ENCODE measurements at places on chromosomes 1 and 21.

DNA sequence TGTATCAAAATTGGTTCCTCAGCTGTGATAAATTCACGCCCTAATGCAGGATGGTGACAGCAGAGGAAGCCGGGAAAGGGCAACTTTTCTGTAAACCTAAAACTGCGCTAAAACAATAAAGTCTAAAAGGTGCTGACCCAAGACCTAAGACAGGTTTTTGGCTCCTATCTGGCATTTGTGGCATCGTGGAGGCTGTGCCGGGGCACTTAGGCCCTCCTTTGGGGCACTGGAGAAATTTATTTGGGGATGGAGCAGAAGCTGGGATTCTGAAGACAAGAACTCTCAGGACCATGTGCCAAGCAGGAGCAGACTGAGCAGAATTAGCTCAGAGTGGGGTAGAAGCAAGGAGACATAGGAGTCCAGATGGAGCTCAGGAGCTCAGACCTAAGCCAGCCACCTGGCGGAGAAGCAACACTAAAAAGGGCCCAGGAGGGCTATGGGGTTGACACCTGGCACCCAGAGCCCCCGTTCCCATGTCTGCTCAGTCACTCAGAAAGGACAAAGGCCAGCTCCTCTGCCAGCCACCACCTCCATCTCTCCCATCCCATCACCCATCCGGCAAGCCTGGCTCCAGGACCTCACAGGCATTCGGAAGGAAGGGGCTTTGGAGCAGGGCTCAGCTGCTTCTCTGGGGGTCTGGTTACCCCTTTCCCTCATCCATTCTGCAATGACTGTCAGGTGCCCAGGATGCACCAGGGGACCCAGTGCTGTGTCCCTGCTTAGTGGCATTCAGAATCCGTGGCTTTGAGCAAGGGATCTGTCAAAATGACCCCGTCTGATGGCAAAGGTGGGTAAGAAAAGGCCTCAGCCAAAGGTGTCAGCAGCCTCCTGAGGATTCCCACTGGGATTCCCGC lies 347.7 kb downstream of the NPHP4 start:
- DNase-seq: no peak

DNA sequence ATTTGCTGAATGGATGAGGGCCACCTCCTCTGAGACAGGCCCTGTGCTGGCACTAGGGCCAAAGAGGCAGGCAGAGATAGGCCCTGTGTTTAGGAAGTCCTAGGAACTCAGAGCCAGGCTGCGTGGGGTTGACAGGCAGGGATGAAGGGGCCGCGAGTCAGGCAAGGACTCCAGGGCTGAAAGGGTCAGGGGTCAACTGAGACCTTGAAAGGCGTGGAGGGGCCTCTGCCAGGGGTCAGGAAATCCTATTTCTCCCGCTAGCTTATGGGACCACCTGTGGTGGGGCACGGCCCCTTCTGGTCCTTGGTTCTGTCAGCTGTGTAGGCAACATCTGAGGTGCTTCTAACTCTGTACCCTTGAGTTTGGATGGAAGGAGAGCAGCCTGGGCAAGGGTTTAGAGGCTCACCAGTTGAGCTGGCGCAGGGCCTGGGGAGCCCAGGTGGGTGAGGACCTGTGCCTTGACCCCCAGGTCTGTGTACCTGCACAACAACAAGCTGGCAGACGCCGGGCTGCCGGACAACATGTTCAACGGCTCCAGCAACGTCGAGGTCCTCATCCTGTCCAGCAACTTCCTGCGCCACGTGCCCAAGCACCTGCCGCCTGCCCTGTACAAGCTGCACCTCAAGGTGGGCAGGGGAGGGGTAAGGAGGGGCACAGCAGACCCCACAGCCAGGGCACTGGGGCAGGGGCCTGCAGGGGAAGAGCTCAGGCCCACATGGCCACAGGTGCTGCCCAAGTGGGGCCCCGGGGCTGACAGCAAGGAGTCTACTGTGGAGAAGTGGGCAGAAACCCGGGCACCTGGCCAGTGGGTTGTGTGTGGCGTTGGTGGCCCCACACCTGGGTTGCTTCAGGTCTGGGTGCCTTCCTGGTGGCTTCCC lies 14.9 kb downstream of the PODN start:
- no peak for DNase-seq

- DNase-seq: no peak
Observed at GRCh38 chr1:215599418-215600074, 32.4 kb downstream of the KCTD3 start.

DNA sequence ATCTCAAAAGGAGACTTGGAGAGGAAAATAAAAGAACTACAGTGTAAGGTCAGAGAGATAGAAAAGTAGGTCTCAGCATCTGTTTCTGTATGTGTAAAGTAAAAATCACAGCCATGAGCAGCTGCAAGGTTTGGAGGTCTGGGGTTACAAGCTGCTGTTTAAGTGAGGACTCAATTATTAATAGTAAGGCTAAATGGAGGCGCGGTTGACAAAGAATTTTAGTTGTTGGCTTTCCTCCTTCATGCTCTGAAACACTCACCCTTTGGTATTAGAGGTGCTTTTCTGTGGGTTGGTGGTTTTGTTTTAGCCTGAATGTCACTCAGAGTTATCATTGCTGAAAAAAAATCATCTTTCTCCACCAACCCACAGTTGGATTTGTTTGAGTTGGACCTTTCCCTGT lies 59.8 kb upstream of the HAO2 start:
- DNase-seq: no peak

DNA sequence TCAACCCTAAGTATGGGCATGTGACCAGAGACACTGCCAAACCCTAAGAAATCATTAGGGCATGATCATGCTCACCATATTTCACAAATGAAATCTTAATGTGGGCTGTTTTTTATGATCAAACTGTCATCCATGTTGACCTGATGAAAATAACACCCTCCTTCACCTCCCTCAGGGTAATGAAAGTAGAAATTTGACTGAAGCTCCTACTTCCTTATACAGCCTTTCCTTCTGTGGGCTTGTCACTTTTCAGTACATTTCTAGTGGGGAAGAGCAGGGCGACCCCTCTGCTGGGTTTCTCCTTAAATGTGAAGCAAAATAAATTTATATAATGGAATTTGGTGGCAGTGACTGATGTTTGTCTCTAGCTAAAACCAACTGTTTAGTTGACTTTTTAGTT lies 25.9 kb downstream of the IVNS1ABP start:
- no peak for DNase-seq

- DNase-seq: no peak
Observed at GRCh38 chr1:23899070-23899469, 14.1 kb downstream of the CNR2 start.

DNA sequence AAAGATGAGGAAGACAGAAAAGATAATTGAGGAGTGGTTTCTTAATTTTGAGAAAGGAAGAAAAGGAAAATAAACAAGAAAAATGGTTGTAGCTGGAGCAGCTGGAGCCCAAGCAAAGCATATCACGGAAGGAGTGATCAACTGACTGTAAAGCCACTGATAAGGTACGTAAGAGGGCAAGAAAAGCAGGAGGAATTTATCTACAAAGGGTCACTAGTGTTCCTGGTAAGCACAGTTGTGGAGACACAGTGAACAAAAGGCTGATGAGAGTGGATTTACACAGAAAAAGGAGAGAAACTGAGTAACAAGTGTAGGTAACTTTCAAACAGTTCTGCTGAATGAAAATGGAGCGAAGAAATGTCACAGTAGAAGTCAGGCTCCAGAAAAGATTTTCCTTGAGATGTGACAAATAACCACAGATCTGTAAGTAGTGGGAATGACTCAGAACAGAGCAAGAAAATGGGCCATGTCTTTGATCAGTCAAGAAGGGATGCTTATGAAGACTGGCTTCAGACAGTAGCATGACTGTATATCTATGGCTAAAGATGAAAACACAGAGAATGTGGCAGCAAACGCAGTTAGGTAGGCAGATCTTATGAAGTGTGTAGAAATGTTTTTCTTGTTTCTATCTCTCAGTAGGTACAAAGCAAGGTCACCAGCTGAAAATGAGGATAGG lies 45.6 kb upstream of the RBM34 start:
- DNase-seq: no peak

- DNase-seq: no peak
Observed at GRCh38 chr1:4527819-4528218, 126.6 kb upstream of the AJAP1 start.

- DNase-seq: no peak
Observed at GRCh38 chr21:15567191-15567590, 162.6 kb upstream of the USP25 start.

GRCh38 chr1:3896396-3897000 lies 3.6 kb downstream of the C1orf174 start:
- no peak for DNase-seq

GRCh38 chr1:236872075-236872666 lies 77.1 kb downstream of the MTR start:
- DNase-seq: no peak

DNA sequence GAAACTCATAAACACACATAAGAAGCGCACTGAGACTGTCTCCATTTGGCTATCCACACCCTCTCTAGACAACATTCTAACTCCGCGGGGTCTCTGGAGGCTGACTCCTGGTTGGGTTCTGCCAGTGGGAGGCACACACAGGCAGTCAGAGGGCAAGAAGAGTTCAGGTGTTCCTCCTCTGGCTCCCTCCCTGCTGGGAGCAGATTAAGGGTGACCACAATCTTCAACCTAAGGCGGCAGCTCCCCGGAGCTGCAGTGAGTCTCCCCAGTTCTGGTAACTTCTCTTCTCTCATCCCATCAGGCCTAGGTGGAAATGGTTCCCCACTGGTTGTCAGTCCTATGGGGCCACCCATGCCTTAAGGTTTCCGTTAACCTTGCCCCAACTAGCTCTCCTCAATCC lies 7.4 kb upstream of the TENT5C start:
- no peak for DNase-seq

GRCh38 chr1:245765230-245766000 lies 610.6 kb downstream of the KIF26B start:
- DNase-seq: no peak

GRCh38 chr1:202125611-202126010 lies 2.9 kb downstream of the GPR37L1 start:
- DNase-seq: no peak

DNA sequence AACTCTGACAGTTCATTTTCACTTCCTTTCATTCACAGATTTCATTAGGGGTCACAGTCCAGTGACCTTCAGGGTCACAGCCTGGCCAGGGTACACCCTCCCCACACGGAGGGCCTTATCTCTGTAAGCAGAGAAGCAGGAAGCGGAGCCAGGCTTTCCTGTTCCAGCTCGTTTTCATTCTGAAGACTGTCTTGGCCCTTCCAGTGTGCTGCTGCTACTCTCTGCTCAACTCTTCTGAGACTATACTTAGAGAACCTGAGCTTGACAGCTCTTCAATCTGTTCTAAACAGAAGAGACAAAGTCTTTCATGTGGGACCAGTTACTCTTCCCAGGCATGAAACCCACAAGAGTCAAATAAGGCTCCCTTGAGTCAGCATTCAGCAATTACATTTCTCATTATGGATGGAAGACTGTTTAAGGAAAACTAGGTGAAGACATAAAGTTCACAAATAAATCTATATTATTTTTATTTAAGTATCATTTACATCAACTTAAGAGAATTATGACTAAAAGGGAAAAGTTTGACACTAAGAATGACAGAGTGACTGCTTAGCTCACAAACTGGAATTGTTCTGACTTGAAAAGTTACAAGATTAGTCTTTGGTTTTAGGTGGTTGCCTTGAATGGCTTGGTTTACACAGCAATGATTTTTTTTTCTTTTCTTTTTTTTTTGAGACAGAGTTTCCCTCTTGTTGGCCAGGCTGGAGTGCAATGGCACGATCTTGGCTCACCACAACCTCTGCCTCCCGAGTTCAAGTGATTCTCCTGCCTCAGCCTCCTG lies 4.8 kb upstream of the TDRD10 start:
- DNase-seq: no peak

DNA sequence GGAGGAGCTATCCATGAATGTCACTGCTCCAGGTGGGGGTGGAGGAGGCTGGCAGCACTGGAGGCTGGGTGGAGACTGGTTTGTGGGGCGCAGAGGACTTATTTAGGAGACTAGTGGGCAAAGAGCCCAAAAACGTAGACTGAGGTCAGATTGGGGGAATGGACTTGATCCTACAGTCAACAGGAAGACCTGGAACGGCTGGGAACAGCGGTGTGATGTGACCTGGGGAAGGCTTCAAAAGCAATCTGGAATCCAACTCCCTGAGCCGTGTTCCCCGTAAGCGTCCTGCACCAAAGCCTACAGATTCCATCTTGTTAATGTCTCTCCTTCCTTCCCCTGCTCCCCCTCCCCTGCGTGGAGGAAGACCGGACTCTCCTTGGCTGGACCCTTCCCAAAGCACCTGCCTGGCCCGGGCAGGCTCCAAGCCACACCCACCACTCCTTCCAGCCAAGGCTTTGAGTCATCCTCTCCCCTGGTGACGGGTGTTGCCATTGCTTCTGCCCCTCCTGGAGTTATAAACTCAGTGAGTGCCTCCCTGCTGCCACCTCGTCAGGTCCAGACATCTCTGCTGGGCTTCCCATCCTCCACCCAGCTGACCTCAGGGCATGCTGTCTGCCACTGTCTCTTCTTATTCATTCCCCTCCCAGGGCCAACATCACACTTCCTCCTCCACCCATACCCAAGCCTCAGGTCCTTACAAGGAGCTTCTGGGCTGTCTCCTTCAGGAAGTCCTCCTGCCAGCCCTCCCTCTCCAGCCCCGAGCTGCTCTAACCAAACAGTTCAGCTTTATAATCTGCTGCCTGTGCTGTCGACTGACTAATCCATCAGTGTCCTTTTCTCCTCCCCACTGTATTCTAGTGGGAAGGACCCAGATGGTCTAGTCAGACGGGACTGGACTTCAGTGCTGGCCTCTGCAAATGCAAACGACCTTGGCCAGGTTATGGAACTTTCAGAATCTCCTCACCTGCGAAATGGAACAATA lies 1.6 kb upstream of the CLSTN1 start:
- no peak for DNase-seq

- DNase-seq: no peak
Observed at GRCh38 chr1:207831517-207832327, 79.2 kb downstream of the CD34 start.

- DNase-seq: peak; percentile 4
Observed at GRCh38 chr1:241985787-241986186, 13.1 kb downstream of the MAP1LC3C start.

GRCh38 chr21:42434884-42435283 lies 31.2 kb downstream of the UBASH3A start:
- DNase-seq: no peak

DNA sequence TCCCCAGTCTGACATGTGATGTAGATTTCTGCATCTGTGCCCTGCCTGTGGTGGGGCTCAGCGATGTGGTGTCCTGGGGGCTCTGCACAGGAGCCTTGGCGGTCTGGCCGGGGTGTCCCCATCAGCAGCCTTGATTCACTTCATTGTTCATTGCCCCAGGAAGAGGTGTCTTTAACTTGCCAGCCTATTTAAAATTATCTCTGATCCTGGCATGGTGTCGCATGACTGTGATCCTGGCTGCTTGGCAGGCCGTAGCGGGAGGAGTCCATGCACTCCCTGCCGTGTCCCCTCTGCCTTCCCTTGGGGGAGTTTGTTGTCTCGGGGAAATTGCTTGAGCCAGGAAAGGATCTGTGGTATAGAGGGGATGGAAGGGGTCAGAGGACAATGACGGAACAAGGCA lies 59.9 kb downstream of the TRIM11 start:
- DNase-seq: no peak

GRCh38 chr1:79613046-79613445 lies 606.5 kb upstream of the ADGRL4 start:
- no peak for DNase-seq

GRCh38 chr1:187433598-187433997 lies 604.8 kb downstream of the PLA2G4A start:
- DNase-seq: no peak

GRCh38 chr1:156154317-156154749 lies 948 bp downstream of the SEMA4A start:
- DNase-seq: no peak

Measured in KG1 (cell line).